ENCODE measurements at places on chromosomes 6 and 20. TPM values are rescaled to one million over a fixed set of nuclear protein-coding genes. Genes with fewer than 3 reads are reported as not detected.

TCF15 gene
- total RNA-seq, result not detected

TMEM14C gene
- 52.0 TPM for total RNA-seq

C20orf141 gene
- not detected for total RNA-seq

TDP2 gene
- total RNA-seq, result 21.8 TPM

DNA sequence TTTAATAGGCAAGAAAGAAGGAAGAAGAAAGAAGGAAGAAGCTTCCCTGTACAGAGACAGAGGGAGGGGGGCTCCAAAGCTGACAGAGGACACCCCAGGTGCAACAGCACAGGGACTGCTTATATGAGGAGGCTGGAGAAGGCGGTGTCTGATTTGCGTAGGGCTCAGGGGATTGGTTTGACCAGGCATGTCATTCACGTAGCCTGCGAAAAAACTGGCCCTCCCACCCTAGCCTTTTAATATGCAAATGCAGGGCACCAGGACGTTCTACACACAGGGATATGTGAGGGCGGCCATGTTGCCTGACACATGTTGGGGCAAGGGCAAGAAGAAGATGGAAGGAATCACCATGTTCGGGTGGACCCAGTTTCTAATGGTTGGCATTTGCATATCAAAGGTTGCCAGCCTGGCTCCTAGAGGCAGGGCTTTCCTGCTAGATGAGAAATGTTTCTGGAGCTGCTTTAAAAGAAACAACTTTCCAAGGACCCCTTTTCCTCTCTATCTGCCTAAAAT is 305.4 kb upstream of the CDYL start:
- DNase-seq, result no peak

- no peak for DNase-seq
These were observed 66.1 kb downstream of the PRND start for GRCh38 chr20:4787820-4788219.

- no peak for DNase-seq
These were observed 949 bp upstream of the SLC17A3 start for GRCh38 chr6:25874822-25875562.

DNA sequence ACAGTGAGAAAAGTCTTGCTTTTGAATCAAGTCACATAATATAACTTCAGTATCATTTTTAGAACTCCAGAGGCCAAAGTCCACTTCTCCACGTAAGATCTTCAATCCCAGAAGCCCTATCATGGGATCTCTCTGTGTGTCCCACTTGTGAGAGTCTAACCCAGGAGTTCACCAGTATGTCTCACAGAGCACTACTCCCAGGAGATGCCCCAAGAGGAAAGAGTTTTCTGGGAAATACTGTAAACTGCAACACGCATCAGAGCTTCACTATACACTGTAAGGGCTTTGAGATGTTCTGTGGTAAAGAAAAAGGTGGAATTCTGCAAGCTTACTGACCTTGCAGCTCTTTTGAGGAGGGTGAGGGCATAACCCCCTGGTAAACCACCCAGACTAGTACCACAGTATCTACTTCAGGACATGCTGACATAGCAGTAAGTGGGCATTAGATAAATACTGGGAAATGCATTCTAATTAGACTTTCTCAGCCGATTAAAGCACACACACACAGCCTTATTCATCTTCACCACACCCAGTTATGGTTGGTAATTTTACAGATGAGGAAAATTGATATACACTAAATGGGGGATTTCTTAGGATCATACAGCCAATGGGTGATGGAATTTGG is 12.3 kb downstream of the DCBLD1 start:
- no peak for DNase-seq

GRCh38 chr20:44570367-44570766 is 12.0 kb upstream of the PKIG start:
- no peak for DNase-seq

- DNase-seq, result peak; percentile 89
These were observed 14.9 kb downstream of the IP6K3 start for GRCh38 chr6:33731751-33732282.

DNA sequence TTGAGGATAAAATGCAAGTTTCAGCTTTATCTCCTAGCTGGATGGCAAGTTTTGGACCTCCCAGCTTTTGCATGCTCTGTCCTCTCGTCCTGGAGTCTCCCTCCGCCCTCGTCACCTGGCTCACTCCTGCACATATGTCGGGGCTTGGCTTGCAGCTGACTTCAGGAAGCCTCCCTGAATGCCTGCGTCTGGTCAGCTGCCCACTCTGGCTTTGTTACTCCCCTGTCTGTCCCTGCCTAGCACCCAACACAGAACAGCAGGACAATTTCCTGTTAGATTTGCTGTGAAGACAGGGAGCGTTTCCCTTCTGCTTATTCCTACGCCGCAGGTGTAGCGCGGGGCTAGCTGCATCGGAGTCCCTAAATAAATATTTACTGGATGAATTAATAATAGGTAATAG is 5.4 kb downstream of the JPH2 start:
- no peak for DNase-seq
